ENCODE measurements at places on chromosomes 3 and 15.

DNA sequence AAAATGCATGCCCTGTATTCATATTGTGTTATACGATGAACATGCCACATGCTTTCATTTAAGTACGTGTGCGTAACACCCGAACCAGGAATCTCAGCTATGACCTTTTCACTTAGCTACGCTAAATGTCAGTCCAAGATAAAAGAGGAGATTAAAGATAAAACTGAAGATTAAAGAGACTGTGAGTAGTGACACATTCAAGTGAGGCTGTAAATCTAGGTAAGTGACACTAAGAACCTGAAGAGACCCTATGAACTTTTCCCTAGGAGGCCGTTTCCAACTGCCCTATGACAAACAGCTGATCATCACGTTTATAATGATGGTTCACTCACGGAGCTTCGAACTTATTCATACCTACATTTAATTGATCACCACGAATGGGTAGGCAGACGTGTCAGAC, 32.2 kb downstream of the TFRC start:
- DNase-seq, result no peak

GRCh38 chr3:17580901-17581300, 161.5 kb downstream of the TBC1D5 start:
- DNase-seq, result no peak

- no peak for DNase-seq
Observed at GRCh38 chr15:67878712-67879206, 38.9 kb upstream of the RNU6-1 start.

GRCh38 chr15:43879386-43880355, 52.9 kb downstream of the WDR76 start:
- DNase-seq, result no peak

DNA sequence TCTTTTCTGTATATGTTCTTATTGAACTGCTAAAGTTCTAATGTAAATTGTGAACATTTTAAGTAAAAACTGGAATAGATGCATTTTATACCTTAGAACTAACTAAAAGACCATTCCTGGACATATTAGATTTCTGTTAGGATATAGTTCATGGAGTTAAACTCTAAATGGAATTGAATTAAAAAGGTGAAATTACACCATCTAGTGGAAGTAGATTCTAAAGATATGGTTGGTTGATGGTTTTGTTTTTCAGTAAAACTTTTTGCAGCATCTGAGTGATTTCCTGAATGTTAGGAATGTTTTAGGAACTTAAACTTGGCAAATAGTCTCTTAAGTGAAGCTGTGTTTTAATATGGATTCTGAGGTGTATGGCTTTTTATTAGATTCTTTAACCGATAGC, 96.8 kb downstream of the SLMAP start:
- no peak for DNase-seq

DNA sequence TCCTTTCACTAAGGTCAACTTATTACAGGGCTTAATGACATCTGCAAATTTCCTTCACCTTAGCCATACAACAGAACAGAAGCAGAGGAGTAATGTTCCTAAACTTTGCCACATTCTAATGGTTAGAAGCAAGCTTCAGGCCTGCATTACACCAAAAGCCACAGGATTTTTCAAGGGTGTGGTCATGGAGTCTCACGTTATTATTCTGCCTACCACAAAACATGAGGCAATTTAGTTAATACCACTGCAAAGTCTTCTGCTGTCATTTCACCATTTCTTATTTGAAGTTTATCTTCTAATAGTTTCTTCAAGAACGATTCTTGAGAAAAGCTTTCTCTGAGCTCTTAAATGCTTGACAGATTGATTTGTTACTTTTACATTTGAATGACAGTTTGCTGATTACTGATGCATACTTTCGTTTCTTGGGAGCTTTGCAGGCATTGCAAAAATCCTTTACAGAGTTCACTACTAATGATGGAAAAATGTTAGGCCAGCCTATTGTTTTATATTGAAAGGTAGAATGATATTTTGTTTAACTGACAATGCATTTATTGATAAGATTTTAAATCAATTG, 1257.1 kb downstream of the NSUN3 start:
- DNase-seq, result no peak

- no peak for DNase-seq
Observed at GRCh38 chr3:150278843-150279381, 129.2 kb upstream of the TSC22D2 start.

GRCh38 chr3:154886437-154886836, 193.7 kb upstream of the MME start:
- peak; percentile 100 for DNase-seq

DNA sequence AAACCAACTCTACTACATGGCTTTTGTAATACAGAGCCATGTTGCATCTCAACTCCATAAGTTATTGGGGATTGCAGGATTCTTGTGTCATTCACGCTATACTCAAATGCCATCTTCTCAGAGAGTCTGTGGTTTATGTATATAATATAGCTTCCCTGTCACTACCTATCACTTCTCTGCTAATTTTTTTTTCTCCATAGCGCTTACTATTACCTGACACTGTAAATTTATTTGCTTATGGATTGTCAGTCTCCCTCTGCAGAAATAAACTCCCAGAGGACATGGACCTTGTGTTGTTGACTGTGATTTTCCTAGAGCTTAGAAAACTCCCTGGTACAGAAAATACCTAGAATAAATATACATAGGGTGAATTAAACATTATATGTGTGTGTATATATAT, 990.5 kb downstream of the TBL1XR1 start:
- no peak for DNase-seq

GRCh38 chr15:57708047-57708446, 1.5 kb downstream of the POLR2M start:
- no peak for DNase-seq

DNA sequence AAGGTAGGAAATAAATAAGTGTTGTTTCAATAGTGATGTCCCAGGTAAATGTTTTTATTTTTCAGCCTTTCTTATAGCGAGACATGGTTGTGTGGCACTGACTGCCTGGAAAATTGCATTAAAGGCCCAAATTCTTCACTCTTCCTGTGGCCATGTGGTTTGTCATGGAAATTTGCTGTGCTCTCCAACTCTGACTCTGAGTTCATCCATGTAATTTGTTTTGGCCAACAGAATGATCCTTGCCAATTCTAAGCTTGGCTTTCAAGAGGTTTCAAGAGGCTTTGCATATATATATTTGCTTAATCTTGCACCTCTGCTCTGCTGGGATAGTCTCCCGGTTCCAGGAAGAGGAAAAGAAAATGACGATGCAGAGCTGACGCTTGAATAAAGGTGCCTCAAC, 107.5 kb upstream of the ARHGEF26 start:
- DNase-seq, result no peak

- peak; percentile 10 for DNase-seq
Observed at GRCh38 chr15:75989045-75989444, 23.2 kb downstream of the NRG4 start.

DNA sequence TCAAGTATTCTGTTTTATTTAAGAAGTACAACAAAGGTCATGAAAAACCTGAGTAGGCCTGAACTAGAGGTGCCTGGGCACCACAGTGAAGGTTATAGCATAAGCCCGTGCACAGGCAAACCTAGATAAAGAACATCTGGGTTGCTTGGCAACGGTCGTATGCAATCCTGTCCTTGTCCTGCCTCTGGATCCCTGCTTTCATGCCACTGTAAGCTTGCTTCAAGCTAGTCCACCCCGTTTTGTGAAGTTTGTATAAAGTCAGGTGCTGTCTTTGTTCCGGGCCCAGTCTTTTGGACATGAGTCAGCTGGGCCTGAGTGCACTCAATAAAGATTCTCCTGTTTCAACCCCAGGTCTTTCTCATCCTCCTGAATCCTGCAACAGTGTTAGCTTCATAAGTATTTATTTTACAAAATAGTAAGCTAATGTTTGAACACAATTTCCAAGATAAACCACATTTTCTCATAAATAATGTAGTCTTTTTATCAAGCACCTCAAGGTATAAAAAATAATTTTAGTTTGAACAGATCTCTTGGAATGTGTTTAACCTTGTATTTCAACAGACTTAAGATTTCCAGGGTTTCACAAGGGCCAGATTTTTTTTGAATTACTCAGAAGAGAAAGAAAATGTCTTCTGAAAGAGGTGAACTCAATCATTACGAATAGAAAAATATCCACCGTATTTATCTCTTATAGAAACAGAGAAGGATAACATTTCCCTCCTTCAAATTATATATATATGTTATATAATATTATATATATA, 14.3 kb upstream of the SLC9C1 start:
- no peak for DNase-seq

DNA sequence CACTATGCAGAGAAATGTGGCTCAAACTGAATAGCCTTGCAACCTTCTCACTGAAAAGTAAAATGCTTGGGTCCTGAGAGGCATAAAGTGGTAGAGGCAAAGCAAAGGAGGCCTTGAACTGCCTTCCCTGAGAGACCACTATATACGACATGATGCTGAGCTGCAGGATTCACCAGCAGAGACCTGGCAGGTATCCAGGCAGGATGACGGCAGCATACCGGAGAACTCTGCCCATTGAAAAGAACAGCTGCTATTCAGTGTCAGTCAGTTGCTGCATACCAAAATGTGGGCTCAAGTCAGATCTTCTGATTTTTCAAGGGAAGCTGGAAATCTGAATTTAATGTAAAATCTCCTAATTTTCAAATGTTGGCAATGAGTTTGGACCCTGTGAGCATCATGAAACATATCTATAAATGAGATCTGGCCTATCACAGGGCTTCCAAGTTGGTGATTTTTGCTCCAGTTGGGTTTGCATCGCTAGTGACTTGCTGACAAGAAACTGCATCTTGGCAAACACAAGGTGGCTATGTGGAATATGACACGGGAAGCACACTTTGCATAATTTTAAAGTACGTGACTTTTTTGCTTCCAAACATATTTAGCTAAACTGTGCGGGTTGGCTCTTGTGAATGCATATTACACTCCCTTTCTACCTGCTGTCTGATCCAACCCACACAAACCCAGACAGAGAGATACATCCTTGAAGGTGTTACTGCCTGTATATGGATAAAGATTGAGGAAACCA, 529.0 kb downstream of the AGBL1 start:
- DNase-seq, result no peak

GRCh38 chr3:42749753-42750231, 23.3 kb downstream of the CCDC13 start:
- DNase-seq, result no peak

DNA sequence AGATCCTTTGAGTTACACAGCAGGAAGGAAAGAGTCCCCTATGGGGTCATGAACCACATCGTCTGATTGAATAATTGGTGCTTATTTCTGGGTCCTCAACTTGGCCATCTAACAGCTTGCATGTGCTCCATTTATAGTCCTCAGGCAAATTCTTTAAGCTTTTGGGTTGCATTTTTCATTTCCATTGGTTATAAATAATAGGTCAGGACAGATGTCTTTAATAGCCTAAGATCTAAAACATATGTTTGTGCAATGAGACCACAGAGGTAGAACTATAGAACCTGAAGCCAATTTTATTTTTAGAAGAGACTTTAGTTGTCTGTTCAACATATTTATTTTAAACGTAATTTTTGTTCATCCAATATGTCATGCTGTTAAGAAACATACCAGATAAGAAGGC, 43.2 kb downstream of the CD200R1L start:
- DNase-seq, result no peak

DNA sequence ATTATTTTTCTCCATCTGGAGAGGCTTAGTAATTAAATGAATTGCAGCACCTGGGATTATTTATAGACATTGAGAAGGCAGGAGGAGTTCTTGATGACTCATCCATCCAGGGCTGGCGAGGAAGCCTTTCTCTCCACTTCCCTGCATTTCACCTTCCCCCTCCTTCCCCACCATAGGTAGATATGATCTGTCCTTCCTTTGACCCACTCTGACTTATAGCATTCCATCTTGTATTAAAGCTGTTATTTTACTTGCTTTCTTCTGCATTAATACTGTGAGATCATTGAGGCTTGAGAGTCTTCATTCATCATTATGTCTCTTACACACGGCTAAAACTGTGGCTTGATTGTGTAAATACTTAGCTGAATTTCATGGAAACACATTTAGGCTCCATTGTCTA, 288.8 kb downstream of the FEZF2 start:
- no peak for DNase-seq

DNA sequence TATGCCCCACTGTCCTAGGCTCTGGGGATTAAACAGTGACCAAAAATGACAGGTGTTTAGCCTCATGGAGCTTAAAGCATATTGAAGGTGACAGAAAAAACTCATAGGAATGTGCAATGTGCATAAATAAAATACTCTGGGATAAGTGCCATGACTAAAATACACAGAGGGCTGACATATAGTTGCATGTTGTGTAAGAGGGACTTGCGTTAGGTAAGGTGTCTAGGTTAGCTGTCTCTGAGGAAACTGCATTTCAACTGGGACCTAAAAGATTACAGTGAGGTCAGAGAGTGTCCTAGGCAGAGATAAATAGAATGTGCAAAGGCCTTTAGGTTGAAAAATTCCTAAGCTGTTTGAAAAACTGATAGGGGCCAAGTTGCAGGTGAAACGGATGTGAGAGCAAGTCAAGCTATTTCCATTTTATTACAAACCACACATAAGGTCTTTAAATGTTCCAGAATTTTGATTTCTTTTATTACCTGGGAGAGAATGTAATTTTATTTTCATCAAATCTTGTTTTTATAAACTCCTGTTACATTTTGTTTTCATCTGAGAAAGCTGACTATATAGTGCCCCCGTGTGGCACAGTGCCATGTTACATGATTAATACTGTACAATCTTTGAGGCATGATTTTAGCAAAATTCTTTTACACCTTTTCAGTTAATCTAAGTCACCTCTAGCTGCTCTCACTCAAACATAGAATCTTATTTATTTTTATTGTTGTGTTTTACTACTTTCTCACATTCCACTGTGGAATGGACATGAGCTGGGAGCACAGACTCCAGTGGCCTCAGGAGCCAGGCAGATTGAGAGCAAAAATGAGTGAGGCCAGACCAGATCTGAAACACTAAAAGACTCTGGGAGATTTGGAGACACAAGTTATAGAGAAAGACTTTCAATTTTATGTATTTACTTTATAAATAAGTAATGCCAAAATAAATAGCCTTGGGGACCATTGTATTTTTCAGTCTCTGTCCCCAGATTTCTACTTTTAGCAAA, 259.6 kb upstream of the ZNF717 start:
- DNase-seq, result no peak

GRCh38 chr3:12336099-12336498, 47.2 kb downstream of the PPARG start:
- DNase-seq, result no peak

DNA sequence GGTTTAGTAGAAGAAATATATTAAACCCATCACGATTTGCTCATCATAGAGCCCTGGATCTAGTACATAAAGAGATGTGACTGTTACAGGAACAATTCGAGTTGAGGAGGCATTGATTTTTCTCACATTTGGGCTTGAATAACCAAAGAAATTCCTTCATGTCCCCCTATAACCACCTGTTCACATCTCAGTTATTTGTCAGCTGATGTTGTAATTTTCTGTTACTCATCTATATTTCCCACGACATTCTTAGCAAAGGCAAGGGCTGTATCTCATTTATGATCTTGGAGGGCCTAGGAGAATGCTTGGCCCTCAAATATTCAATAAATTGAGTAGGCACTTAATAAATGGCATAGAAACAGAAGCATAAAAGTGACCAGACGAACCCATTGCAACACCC, 36.4 kb upstream of the GYG1 start:
- no peak for DNase-seq

DNA sequence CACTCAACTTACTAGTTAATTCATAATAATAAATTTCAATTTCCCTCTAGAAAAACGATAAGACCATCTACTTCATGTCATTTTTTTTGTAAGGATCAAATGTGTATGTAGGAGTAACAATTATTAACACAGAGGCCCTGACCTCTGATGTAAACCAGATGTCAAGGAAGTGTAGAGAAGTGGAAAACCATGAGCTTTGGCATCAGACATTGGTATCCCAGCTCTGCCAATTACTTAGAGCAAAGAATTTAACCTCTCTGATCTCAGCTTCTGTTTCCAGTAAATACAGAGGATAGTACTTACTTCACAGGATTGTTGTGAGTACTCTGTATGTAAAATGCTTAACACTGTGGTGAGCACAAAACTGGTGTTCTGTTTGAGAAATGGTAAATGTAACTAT, 17.5 kb downstream of the AQR start:
- peak; percentile 16 for DNase-seq

Data from AG09309 (cell line).